ENCODE measurements at places on chromosomes 2 and 18.

DNA sequence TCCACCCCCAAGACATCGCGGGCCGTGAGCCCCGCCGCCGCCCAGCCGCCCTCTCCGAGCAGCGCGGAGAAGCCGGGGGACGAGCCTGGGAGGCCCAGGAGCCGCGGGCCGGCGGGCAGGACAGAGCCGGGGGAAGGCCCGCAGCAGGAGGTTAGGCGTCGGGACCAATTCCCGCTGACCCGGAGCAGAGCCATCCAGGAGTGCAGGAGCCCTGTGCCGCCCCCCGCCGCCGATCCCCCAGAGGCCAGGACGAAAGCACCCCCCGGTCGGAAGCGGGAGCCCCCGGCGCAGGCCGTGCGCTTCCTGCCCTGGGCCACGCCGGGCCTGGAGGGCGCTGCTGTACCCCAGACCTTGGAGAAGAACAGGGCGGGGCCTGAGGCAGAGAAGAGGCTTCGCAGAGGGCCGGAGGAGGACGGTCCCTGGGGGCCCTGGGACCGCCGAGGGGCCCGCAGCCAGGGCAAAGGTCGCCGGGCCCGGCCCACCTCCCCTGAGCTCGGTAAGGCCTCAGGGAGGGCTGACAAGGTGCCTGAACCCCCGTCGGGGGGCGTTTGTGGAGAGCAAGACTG is 14.2 kb downstream of the SPEG start:
- no peak for DNase-seq

DNA sequence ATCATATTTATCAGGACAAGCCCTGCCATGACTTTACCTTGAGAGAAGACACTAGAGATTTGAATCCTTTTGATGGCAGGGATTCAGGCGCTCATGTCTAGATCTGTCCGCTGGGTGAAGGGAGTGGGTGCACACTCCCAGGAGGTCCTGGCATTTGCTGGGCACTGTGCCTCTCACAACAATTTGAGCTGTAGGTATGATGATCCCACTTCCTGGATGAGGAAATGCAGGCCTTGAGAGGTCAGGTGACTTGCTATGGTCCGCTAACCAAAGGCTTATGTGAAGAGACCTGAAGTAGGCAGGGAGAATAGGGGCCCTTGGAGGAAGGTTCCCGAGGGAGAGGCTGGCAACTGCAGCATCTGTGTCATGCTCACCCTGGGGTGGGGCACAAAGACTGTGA is 206.1 kb downstream of the HAUS1 start:
- DNase-seq: no peak

DNA sequence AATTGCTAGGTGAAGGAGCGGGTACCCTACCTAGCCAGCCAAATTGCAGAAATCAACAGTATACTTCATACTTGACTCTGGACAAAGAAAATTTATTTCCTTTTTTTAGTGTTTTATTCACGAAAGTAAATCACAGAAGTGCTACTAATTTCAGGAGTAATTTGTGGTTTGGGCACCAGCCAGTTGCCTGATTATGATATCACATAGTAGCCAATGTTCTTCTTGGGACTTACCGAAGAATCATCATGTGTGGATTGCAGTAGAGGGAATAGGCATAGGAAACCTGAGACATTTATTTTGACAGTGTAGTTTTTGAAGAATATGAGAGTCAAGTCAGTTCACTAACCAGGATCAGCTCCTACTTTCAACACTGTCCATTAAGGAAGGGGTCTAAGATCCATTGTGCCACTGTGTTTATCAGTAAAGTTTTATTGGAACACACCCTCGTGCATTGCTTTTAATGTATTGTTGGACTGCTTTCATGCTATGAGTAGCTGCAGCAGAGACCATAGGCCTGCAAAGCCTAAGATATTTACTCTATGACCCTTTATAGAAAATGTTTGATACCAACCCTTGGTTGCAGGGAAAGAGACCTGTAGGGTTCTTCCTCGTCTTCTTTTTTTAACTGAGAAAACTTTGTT is 32.1 kb downstream of the TNFRSF11A start:
- DNase-seq: no peak

GRCh38 chr18:51429644-51430043 is 232.2 kb upstream of the MEX3C start:
- no peak for DNase-seq

- peak; percentile 70 for DNase-seq
These were observed 2.4 kb upstream of the RBM45 start for GRCh38 chr2:178109813-178110212.

GRCh38 chr2:234689911-234690379 is 193.1 kb upstream of the ARL4C start:
- DNase-seq: no peak
